ENCODE measurements at places on chromosomes 6 and 20.

DNA sequence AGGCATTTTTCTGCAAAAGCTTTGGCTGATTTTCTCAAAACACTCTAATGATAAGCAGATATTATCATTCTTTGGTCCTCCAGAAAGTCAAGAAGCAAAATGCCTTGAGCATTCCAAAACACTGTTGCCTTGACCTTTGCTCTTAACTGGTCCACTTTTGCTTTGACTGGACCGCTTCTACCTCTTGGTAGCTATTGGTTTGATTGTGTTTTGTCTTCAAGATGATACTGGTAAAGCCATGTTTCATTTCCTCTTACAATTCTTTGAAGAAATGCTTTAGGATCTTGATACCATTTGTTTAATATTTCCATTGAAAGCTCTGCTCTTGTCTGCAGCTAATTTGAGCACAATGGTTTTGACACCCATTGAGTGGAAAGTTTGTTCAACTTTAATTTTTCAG lies 35.6 kb upstream of the SDHAF4 start:
- DNase-seq: no peak

DNA sequence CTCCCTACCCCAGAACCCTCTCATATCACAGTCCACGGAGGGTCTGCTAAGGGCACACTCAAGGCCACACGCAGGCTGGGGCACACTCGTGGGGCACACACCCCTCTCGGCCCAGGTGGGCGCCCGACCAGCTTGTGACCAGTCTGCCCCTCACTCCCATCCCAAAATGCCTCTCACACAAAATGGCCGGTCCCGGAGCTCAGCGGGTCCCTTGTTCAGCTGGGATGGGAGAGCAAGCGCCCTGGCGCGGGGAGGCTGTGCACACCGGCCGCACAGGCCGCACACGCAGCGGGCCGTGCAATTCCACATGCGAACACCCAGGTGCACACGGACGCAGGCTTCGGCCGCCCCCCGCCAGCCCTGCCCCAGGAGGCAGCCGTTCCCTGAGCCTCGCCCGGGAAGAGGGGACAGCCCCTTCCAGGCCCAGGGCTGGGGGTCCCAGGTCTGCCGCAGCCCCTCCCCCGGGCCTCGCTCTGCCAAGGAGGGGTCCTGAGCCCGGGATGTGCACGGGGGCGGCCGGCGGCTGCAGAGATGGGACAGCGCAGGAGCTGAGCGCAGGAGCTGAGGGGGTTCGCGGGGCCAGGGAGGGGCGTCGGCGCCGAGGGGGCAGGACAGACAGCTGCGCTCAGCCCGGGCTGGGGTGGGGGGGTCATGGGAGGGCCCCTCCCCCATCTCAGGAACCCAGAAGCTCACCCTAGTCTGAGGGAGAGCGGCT lies 1.3 kb downstream of the KCNQ2 start:
- no peak for DNase-seq

GRCh38 chr6:3803627-3804468 lies 45.3 kb upstream of the FAM50B start:
- DNase-seq: peak; percentile 63

DNA sequence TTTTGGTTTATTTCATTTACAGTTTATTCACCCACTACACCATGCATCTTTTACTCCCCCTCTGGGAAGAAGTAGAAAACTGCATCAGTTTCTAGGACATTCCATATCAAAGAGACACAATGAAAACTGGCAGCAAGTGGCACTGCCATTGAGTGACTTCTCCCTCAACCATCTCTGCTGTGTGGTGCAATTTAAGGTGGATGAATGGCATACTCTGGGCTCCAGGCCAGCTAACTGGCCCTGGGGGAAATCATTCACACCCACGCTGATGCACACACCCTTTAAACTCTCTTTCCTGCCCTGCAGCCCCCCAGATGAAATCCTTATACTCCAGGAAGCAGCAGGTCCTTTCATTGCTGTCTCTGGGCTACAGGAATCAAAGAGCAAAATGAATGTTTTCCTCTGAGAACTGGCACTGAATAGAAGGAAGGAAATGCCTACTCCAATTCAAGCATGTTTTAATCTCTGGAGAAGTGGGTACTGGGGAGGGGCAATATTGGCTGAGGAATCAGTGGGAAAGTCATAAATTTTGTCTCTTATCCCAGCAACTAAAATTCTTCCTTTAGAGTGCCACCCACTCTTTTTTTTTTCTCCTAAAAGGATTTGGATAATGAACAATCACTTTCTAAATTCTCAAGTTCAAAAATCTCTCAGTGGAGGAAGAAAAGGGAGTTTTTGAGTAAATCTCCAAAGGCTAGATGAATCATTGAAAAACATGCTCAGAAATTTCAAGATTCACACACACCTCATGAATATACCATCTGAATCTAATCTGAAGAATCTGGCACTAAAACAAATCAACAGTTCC lies 16.9 kb upstream of the RFPL4B start:
- no peak for DNase-seq

- DNase-seq: no peak
Observed at GRCh38 chr6:26249957-26250697, 114.9 kb upstream of the BTN3A2 start.

GRCh38 chr6:81767163-81767891 lies 14.8 kb upstream of the TENT5A start:
- no peak for DNase-seq

- DNase-seq: no peak
Observed at GRCh38 chr6:45658958-45659357, 281.2 kb upstream of the SUPT3H start.

GRCh38 chr6:136547336-136547735 lies 2.9 kb downstream of the MAP7 start:
- DNase-seq: no peak

DNA sequence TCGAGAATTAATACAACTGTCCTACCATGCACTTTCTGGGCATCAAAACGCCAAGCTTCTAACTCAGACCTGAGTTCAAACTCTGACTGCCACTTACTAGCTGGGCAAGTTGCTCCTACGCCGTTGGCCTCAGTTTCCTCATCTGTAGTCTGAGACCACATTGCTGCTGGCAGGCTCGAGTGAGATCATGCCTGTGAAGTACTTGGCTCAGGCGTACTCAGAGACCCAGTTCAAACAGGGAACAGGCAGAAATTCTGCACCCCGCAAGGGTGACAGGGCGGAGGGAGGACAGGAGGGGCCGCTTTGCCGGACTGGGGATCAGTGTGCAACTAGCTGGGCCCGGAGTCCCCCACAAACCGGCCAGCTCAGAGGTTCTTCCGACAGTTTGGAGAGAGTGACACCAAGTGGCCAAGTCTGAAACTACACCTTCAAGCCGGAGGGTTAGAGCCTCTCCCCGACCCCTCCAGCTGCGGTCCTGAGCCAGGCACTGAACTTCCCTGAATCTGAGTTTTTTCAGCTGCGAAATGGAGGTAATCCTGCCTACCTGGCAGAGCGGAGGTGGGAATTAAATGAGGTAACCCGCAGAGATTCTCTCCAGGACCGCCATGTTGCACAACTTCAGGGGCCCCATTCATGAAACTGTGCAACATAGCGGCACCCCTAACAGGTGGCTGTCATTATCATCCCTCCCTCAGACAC lies 46.0 kb upstream of the PTPN1 start:
- DNase-seq: no peak

DNA sequence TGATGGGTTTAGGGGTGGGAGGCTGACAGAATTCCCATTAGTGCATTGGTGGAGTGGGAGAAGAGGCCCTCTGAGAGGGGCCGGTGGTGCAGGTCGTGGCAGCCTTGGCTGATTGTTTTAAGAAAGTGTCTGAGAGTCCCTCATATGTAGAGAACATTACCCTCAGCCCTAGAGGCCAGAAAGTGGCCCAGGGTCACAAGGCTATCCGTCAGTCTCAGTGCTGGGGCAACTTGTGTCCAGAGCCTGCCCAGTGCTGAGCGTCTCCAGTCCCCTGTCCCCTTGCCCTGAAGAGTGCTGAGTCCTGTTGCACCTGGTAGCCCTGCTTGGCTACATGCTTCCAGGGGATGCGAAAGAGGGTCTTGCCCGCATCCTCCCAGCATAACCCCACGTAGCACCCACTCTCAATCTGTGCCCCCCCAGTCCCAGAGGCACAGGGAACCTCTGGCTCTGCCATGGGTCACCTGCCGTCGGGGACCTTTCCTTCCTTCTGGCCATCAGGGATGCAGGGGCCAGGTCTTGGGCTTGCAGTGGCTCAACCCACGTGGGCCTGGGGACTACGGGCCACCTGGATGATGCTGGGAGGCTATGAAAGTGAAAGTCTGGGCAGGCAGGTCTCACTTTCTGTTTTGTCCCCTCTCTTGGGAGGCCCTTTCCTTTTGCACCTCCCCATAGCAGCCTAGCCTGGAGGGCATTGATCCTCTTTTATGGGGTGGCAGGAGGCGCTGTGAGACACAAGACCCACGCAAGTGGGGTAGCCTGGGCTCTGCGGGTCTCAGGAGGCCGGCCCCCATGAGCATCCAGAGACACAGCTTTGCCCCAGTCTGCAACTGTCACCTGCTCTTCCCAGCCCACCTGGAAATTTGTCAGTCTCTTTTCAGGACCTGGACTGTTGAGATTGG lies 12.2 kb downstream of the DUSP15 start:
- DNase-seq: no peak

DNA sequence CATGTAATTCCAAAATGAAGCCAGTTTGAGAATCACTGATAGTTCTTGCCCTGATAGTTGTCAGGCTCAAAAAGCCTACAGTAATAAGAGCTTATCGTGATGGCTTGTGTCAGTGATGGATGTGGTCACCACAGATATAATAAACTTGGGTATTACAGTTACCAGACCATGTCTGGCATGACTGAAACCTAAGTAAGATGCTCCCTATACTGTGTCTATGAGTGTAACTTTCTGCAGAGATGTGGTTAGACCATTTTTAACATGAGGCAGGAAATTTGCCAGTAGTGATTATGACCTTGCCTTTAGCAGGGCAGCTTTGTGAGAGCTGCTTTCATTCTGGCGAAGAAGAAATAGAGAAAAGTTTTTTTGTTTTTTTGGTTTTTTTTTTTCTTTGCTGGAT lies 90.2 kb downstream of the ANKS1A start:
- no peak for DNase-seq

GRCh38 chr20:24633026-24633425 lies 163.6 kb downstream of the SYNDIG1 start:
- DNase-seq: no peak

GRCh38 chr20:47854687-47855212 lies 69.5 kb upstream of the SULF2 start:
- DNase-seq: no peak

DNA sequence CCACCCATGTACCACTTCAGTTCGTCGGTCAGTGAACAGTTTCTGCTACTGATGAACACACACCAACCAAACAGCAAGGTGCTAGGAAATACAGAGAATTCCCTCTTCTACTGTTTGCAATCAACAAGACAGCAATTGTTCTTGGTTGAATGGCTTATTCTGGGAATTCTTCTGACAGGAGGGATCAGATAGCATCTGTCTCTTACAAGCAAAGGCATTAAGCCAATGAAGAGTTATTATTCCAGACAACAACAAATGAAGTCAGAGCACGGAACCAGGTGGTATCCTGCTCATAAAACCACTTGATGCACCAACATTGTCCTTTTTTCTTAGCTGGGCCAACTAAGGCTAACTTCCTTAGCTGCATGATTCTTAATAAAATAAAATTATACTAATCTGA lies 37.8 kb downstream of the PTPRK start:
- no peak for DNase-seq

DNA sequence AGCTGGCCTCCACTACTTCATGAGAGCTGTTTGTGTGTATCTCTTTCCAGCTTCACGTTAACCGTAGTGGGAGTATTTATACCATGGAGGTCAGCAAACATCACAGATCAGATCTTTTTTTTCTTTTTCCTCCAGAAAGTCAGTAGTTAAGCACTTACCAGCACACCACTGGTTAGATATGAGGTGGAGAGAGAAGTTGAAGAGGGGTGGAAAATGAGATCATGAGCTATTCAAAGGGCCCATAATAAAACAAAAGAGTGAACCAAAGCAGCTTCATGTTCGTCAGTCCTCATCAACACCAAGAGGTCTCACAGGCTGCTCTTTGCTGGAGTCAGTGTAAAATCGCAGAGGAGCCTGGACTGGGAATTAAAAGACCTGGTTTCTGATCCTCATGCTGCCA lies 125.1 kb upstream of the SGK1 start:
- no peak for DNase-seq

DNA sequence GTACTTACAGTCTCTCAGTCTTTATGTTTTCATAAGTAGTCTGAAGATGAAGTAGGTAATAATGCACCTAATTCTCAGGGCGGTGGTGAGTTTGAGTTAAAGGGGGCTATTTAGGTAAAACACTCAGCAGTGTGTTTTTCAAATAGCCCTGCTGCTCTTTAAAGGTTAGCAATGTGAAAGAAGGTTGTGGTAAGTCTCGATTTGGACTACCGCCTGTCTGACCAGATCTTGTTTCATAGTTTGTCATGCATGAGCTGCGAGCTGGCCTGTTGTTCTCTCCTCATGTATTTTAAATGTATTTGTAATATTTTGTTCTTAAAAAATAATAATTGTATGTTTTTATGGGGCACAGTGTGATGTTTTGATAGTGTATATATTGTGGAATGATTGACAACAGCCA lies 340.2 kb downstream of the DHX35 start:
- DNase-seq: no peak

- DNase-seq: no peak
Observed at GRCh38 chr20:20938131-20938530, 168.0 kb downstream of the LINC00237 start.

- peak; percentile 39 for DNase-seq
Observed at GRCh38 chr20:25389858-25390537, 637 bp downstream of the ABHD12 start.

DNA sequence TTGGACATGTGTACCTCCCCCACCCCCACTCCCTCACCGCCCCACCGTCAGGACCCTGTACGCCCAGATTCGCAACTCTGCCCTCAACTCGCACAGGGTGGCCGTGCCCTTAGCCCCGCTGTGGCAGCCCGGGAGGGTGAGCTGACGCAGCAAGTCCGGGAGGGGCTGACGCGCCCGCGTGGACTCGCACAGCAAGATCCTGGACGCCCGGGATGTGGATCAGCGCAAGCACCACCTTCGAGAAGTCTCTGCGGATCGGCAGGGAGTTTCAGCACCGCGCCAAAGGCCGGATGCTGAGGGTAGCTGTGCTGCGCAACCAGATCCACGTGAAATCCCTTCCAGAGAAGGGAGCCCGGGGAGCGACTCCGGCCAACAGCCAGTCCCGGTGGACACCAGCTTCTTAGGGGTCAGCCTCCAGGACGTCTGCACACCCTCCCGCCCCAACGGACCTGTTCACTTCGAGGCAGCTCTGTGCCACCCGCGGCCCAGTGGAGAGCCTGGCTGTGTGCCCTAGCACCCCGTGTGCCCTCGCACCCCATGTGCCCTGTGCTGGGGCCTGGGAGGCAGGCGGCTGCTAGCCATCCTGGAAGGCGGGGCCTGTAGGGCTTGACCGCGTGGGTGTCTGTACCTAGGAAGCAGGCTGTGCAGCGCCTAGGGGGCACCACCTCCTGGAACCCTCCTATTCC lies 6.7 kb upstream of the GJA10 start:
- DNase-seq: no peak
